ENCODE measurements at places on chromosomes 13 and 19.

- no peak for DNase-seq
Measured at GRCh38 chr13:51912511-51913225, 50.9 kb downstream of the CCDC70 start.

- no peak for DNase-seq
Measured at GRCh38 chr13:20320885-20321284, 88.8 kb upstream of the GJB6 start.

- no peak for DNase-seq
Measured at GRCh38 chr19:38512277-38512676, 78.8 kb downstream of the RYR1 start.

DNA sequence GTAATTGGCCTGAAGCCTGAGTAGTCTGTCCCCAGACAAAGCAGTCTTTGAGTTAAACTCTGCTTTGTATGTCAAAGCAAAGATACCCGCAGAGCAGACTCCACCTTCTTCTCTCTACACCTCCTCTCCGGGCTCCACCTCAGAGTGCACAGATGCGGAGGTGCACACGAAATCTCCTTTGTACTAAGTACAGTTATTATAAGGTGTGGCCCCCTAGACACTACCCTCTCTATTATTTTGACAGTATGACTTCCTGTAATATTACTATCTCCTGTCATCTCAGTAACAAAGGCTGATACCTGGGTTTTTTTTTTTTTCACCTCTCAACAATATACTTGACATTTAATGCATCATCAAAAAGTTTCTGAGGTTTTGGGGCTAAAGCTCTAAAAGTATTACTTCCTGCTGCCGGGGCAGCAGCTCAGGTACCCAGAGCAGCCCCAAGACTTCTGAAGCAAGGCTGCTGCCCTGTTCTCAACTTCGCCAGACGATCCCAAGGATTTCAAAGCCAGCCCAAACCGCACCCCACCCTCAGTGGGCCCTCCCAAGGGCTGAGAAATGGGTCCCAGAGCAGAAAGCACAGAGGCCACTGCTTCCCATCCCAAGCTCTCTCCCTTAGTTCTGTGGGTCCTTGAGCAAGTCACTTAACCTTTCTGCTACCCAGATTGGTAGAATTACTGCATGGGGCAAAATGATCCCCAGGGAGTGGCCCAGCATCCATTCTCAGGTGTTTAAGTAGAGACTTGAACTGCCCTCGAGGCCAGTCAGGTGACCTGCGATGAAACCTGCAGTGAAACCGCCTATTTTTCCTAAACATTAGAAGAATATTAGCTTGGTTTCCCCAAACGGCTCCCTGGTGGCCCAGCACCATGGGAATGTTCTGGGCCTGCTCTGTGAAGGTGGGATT lies 180.6 kb downstream of the FOXO1 start:
- DNase-seq: no peak

- DNase-seq: no peak
Measured at GRCh38 chr13:24223341-24224231, 63.1 kb downstream of the SPATA13 start.

DNA sequence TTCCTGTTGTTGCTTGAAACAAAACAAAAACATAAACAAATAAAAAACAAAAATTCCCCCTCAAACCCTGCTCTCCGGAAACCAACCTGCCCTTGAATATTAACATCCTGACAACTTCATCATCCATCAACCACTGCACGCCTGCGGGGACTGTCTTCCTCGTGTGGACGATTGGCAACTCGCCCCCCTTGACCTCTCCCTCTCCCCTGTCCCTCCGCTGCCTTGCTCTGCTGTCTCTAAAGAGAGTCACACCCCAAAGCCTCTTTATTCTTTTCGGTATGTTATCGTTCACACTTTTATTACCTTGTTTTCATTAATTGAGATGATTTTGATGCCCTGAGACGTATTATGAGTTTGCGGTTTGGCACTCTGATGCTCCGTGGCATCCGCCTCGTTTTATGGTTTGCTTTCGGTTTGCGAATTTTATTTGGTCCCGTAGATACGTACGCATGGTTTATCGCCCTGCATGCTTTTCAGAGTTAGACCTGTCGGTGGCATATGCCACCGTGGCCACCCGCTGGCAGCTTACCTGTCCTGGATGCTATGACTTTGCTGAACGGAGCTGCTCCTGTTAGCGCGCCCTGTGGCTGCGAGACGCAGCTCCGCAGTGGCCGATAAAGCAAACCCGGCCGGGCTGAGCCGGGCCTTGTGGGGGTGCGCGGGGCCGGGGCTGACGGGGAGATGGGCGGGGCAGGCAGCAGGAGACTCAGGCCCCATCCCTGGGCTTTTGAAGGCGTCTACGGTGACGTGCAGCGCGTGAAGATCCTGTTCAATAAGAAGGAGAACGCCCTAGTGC lies 10.6 kb downstream of the PTBP1 start:
- DNase-seq: no peak

GRCh38 chr13:111359237-111359915 lies 38.9 kb downstream of the TEX29 start:
- no peak for DNase-seq

DNA sequence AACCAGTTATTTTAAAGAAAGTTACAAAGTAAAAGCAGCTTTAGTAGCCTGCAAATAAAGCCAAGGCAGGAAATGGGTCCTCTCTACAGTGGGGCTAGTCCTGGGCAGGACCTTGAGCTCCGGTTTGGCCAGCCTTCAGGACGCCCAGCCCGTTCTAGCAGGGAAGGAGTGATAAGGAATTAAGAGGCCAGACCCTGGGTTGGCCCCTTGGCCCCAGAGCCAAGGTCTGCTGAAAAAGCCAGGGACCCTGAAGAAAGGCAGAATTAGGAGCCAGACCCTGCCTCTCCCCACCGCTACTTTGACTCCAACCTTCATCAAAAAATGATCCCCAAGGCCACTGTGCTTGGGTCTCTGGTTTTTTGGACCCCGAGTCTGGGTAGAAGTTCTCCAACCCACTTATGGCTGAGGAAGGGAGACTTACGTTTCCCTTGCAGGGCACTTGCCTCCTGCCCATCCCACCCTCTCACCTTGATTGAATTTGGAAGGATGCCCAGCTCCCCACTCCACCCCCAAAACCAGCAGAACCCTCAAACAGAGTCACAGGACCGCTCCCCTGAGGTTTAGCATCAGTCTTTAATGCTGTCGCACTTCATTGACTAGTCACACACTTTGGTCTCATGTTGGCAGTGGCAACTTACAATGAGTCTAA lies 3.9 kb downstream of the DNAJB1 start:
- no peak for DNase-seq

Data from NCI-H1105 (cell line).